ENCODE measurements at places on chromosomes 3 and 15.

- no peak for DNase-seq
Observed at GRCh38 chr3:72191209-72191960, 406.4 kb upstream of the PROK2 start.

DNA sequence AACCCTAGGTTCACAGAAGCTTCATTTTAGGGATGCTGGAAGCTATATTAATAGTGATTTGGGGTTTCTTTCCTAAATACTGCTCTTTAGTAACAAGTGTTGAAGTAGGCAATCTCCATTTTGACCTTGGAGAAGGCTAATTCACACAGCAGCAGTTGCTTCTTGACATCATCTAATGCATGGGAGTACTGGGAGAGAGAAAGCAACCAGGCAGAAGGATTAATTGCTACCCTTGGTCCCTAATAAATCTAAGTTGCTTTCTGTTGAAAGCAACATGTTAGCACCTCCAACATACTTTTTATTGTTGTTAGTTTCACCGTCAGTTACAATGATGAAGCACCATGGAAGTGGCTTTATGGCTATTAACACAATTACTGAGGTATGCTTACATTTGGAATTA, 96.2 kb downstream of the ADAMTS9 start:
- DNase-seq, result no peak

- DNase-seq, result no peak
Observed at GRCh38 chr3:133408961-133409360, 9.1 kb downstream of the BFSP2 start.

DNA sequence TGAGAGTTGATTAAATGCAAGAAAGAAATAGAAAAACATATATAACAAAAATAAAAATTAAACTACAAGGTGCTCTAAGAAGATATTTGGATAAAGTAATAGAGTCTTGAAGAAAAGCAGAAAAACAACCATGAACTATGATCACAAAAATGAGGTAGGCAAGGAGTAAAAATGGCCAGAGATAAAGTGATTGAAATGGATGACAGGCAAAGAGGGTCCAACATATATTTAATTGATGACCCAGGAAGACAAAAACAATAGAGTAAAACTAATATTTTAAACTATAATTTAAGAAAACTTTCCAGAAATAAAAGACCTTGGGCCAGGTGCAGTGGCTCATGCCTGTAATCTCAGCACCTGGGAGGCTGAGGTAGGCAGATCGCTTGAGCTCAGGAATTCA, 22.1 kb upstream of the WDR49 start:
- no peak for DNase-seq

DNA sequence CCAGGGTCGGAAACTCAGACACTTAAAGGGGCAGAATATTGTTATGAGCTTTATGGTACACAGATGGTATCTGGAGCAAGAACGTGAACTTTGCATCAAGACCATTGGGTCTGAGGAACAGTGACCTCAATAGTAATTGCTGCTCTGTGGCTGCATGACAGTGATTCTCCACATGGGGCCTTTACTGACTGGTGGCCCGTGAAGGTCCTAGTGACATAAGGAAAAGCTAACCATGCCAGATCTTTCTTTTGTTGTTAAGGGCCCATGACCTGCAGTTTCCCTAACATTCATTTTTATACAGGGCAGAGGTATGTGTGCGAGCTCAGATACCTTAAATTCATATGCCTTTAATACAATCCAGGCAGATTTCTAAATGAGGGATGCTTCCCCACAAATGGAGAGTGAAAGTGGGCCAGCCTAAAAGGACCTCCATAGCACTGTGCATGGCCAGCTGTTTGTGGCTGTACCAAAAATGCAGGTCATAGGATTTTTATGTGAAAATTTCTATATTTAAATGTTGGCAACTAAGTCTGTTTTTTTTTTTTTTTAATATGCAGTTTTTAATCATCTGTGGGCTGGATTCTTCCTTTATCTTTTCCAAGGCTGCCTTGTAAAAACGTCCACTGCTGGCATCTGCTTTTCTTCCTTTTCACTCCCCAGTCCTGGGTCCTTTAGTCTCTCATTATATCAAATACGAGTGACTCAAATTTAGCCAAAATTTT, 188.0 kb upstream of the IL12A start:
- no peak for DNase-seq

DNA sequence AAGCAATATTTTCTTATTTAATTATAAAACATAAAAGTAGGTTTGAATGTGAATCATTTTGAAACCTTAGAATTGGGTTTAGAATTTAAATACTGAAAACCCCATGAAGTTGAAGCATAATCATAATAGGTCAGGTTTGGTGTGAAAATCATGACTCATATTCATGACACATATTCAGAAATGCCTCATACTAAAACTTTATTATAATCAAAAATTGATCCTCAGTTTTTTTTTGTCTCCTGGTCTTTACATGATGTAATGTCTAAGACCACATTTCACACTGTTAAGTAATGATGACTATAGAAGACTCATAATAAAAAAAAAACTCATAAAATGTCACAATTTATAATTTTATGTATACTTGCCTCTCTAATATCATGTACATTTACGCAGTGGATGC, 190.4 kb downstream of the FOXP1 start:
- no peak for DNase-seq

DNA sequence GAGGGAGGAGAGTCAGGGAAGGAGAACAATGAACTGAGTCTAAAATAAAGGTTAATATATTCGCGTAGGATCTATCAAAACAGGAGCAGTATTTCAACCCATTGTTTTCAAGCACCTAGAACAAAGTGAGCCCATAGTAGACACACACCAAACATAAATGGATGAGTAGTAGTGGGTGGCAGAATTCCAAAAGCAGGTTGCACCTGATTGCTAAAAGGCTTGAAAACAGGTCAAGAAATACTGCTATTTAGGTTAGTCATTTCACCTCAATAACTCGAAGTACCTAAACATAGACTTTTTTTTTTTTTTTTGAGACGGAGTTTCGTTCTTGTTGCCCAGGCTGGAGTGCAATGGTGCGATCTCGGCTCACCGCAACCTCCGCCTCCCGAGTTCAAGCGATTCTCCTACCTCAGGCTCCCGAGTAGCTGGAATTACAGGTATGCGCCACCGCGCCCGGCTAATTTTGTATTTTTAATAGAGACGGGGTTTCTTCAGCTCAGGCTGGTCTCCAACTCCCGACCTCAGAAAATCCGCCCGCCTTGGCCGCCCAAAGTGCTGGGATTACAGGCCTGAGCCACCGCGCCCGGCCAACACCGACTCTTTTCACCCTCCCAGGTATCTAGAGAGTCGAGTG, 855 bp upstream of the ABHD5 start:
- DNase-seq, result no peak

DNA sequence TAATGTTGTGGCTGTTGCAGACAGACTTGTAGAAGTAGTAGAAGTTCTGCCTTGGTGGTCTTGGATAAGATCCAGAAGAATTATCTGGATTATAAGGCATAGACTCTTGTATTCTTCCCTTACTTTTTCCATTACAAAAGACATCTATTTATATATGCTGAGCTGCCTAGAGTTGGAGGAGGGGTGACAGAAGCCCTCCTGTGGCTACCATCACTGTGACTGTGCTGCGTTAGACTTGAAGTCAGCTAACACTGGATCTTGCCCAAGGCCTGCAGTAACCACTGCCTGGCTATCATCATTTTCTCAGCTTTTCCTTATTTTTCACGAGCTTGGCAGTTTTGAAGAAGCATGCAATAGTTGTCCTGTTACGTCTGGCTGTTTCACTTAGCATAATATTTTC, 684.8 kb upstream of the BCHE start:
- no peak for DNase-seq

DNA sequence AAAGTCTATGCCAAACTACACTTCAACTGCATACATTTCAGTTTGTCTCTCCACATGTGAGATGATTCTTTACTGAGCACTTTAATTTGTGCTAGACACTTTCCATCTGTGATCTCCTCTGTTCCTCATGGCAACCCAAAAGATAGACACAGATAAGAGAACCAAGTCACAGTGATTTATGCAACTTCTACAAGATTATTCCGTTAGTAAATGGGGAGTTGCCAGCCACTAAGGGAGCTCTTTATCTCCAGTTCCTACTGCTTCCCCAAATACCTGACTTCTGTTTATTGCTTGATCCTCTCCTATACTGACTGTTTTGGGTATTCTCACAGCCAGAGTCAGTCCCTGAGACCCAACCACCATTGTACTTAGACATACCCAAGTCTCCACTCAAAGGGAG, 24.1 kb upstream of the AKAP13 start:
- DNase-seq, result no peak

DNA sequence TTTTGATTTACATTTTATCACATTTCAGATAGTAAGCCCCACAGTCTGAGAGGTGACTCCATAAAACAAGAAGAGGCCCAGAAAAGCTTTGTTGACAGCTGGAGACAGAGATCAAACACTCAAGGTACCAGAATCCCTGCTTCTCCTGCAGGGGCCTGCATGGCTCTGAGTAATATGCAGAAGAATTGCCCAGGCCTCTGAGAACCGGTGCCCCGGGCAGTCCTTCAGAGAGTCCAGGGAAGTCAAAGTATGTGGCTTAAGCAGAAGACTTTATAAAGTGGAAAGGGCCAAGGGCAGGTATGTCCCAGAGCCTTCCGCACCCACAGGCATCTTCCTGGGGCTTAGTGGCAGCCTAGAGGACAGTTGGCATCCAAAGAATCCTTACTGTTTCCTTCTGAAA, 12.8 kb downstream of the ATRIP start:
- no peak for DNase-seq

DNA sequence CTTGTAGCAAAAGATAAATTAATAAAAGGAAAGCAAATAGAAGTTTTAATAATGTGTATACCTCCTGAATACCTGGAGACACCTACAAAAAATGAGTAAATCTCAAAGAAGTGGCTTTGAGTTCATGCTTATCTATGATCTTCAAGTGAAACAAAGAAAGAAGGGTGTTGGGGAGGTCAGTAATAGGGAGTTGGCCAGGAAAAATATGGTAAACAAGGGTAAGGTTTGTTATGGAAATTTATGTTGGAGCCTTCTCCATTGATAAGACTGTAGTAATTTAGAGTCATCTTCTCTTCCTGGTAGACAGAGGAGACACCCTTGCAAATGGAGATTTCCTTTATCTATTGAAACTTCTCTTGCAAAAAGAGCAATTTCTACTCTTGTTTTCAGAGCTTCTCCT, 6.6 kb upstream of the CCR8 start:
- no peak for DNase-seq

DNA sequence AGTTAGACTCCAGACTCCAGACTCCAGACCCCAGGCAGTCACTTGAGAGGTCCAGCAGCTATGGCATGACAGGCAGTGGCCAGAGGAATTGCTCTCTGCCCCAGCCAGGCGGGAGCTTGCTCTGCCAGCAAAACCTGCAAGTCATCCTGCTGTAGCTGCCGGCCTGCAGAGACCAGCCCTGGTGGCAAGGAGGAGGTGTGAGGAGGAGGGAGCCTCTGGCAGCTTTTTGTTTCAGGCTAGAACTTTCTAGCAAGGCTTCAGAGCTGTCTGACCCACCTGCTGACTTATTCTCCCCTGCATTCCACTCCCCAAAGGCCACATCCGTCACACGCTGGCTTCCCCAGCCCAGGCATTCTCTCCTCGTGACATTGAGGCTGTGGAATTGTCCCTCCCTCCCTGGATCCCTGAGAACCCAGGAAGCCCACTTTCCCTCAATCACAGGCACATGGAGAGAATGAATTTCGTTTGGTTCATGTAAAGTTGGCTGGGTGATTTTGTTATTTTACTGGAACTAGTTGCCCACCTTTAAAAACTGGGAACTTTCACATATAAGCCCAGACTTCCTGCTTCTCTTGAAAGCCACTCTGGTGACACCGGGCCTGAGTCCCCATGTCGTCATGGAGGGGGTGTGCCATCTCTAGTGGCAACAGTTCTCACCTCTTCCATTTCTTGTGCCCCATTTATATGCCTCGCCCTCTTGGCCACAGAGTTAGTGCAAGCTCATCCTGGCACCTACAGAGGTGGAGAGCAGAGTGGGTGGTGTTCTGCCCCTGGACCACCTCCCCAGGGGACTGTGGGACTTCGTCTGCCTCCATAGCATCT, 82.7 kb downstream of the ABHD5 start:
- DNase-seq, result no peak

- DNase-seq, result no peak
Observed at GRCh38 chr3:143276592-143276991, 157.0 kb downstream of the CHST2 start.

DNA sequence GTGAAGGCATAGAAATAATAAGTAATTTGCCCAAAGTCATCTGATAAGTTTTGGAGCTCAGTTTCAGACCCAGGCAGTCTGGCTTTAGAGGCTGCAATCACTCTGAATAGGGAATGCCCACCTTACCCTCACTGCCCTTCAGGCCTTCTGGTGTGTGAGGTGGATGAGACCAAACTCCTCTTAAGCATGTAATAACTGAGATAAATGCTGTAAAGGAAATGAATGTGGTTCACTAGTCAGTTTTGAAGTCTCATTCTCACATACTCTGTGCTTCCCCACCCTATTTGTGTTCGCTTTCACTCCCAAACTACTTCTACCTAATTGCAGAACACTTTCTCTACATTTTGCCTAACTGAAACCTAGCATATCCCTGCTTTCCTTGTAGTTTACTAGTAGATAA, 144.1 kb downstream of the FILIP1L start:
- DNase-seq, result no peak

DNA sequence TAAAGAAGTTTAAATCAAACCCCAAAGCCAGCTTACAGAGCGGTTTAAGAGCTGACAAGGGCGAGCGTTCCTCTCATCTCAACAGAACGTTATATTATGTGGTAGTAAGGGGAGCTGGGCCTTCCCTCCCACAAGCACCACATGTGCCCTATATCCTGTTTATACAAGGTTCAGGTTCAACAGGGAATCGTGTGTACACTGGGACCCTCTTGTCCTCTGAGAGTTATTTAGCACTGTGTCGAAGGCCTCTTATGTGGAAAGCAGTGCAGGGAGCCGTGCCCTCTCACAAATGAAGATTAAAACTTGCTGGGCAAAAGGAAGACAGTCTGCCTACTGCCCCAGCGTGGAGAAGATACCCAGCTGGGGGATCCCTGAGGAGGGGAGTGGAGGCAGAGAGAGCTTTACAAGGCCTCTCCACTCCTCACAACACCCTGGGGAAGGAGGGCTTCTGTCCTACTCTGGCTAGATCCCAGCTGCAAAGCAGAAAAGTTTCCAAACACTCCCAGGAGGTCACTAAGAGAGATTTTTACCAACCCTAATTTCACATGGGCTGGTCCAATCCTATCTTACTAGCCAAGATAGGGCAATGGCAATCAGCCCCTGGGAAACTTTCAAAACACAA, 2.9 kb downstream of the TLE3 start:
- DNase-seq, result no peak

- no peak for DNase-seq
Observed at GRCh38 chr3:141561426-141562034, 74.7 kb downstream of the RASA2 start.

DNA sequence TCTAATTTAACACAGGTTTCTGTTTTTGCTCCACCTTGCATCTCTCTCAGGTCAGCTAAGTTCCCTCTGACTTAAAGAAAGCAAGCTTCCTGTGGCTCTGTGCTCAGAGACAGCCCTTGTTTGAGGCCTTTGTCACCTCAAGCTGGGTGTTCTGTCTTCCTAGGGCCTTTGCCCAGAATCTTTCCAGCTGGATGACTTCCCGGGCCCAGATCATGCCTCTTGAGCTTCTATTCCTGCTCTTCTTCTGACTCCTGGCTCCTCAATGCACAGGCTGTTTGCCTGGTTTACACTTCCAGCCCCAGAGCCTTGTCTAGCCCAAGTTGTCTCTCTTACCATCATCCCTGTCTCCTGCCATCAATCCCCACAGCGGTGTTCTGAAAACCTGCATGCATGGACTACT, 300.6 kb downstream of the VPS13C start:
- no peak for DNase-seq

- DNase-seq, result no peak
Observed at GRCh38 chr3:20739814-20740213, 553.8 kb upstream of the SGO1 start.

Data from stimulated activated CD8-positive, alpha-beta memory T cell treated with anti-CD3 and anti-CD28 coated beads, Interleukin-15, amount 100 ng/mL, for 48 hours (primary cell).